ENCODE measurements at places on chromosomes 3 and 15.

GRCh38 chr3:139906418-139906817 lies 28.6 kb upstream of the CLSTN2 start:
- no peaks in the 10 kb centered on the region for H3K36me3 ChIP-seq
- no peaks in the 10 kb centered on the region for H3K4me1 ChIP-seq
- H3K27ac ChIP-seq, result no peak overlapping the region
- DNase-seq, result no peak
- H3K4me3 ChIP-seq, result no peak overlapping the region

- no peak overlapping the region for H3K27ac ChIP-seq
- no peaks in the 10 kb centered on the region for H3K27me3 ChIP-seq
- H3K4me3 ChIP-seq, result no peak overlapping the region
Observed at GRCh38 chr3:159077860-159078259, 276.0 kb downstream of the MFSD1 start.

DNA sequence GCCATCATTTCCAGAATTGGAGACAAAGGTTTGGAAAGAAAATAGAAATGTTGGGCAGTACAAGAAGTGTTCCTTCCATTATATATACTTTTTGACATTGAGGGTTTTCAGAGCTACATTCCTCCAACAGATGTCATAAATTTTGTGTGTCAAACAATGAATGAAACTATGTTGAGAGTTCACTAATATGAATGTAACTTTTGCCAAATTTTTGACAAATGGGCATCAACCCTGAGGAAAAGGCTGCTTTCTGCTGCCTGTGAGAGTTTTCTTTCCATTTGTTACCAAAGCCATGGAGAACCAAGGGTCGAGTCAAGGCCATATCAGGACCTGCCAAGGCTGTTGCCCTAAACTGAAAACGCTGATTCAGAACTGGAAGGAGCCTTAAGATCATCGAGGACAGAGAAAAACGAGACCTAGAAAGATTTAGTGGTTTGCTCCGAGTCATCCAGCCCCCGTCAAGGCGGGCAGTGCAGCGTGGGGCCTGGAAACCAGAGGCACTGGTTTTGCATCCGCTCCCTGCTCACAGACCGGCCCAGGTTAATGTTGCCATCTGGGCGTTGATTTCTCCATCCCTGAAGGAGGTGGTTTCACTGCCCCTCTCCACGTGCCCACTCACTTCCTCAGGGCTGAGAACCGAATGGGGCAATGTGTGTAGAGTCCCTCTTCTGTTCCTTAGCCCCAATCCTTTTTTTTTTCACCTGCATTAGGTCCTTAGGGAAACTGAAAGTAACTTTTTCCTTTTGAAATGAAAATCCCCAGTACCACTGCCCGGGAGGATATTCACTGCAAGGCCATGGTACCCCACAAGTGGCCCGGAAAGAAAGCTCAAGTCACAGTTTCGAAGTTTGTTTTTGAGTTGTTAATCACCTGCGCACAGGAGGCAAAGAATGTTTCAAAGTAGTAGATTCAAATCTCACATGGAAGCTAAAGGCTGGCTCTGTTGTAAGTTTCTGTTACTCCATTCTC lies 32.8 kb downstream of the TPM1 start:
- no peaks in the 10 kb centered on the region for H3K36me3 ChIP-seq
- no peaks in the 10 kb centered on the region for H3K27me3 ChIP-seq
- no peak overlapping the region for H3K4me3 ChIP-seq
- no peak for DNase-seq
- H3K4me1 ChIP-seq, result no peaks in the 10 kb centered on the region
- H3K27ac ChIP-seq, result no peak overlapping the region

GRCh38 chr15:67063689-67064606 lies 1.5 kb upstream of the SMAD3 start:
- no peak for DNase-seq
- H3K4me1 ChIP-seq, result peaks cover 29% of the 10 kb centered on the region
- peak overlapping the region; percentile 26 for H3K4me3 ChIP-seq
- H3K27me3 ChIP-seq, result no peaks in the 10 kb centered on the region
- no peak overlapping the region for H3K27ac ChIP-seq
- no peaks in the 10 kb centered on the region for H3K36me3 ChIP-seq

All from CD4-positive, CD25-positive, alpha-beta regulatory T cell (primary cell).